NT2/D1 (cell line): ENCODE measurements at places on chromosomes 5 and 9.

DNA sequence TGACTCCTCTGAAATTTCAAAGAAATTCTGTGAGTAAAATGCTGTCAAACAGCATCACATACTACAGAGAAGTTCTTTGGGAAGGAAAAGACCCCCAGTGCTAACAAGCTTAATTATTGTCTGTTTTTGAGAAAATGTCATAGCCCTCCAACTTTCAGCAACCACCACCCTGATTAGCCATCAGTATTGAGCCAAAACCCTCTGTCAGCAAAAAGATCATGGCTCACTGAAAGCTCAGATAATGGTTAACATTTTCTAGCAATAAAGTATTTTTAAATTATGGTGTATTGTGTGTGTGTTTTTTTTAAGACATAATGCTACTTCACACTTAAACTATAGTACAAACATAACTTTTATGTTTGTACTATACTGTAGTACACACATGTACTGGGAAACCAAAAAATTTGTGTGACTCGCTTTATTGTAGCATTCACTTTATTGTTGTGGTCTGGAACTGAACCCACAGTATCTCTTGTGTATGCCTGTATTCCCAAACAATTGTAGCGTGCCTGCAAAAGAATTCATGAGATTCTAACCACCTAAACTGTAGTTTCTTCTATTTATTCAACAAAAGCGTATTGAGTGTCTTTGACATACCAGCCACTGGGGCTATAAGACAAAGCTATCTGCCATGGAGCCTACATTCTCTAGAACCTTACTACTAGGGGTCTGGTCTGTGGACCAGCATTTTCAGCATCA, 31.6 kb downstream of the TLE4 start:
- DNase-seq, result no peak

- DNase-seq, result no peak
These were observed 415.9 kb downstream of the ARHGEF28 start for GRCh38 chr5:74041913-74042312.

- DNase-seq, result no peak
These were observed 242.8 kb downstream of the RASEF start for GRCh38 chr9:82820186-82820585.

GRCh38 chr9:129398101-129398960, 220.3 kb upstream of the IER5L start:
- no peak for DNase-seq

- DNase-seq, result no peak
These were observed 14.8 kb upstream of the PLEKHG4B start for GRCh38 chr5:77170-77501.

DNA sequence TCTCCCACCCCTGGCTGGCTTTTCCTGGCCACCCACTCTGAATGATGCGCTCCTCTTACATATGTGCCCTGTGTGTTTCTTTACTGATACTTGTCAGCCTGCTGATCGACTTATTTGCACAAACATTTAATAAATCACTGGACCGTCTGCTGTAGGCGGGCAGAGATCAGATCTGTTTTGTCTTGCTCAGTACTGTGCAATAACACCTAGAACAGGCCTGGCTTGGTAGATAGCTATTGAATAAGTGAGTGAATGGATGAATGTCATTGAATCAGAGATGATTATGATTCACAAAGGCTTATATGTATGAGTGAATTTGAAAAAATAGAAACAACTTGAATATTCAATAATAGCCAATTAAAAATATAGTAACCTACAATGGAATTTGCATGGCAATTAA, 165.1 kb downstream of the RGS3 start:
- no peak for DNase-seq

DNA sequence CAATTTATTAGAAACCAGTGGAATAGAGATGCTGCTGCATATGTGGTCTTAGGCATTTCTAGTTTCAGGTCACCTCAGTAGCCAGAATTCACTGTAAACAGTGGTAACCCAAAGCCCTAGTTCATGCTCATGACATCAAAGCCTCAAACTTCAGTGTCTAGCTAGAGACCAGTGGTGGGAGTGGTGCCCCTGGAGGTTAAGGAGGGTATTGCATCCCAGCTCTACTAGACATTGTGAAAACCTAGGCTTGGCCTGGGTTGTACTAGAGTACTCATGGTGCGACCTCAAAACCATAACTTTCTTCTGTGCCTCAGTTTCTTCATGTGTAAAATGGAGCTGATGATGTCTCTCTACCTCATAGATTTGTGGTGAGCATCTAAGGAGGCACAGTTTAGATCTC, 18.8 kb downstream of the COL5A1 start:
- DNase-seq, result no peak

DNA sequence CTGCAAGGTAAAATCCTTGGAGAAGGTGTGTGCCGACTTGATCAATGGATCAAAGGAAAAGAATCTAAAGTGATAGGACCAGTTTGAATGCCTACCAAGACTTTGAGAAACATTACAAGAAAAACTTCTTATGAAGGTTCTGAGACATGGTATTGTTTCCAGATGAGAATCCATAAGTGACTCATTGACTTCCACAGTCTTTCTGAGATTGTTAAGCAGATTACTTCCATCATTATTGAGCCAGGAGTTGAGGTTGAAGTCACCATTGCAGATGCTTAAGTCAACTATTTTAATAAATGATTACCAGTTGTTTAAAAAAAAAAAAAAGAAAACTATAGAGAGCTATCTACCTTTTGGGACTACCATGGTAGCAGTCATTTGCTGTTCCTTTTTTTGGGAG, 7.0 kb downstream of the LNPEP start:
- DNase-seq, result no peak

DNA sequence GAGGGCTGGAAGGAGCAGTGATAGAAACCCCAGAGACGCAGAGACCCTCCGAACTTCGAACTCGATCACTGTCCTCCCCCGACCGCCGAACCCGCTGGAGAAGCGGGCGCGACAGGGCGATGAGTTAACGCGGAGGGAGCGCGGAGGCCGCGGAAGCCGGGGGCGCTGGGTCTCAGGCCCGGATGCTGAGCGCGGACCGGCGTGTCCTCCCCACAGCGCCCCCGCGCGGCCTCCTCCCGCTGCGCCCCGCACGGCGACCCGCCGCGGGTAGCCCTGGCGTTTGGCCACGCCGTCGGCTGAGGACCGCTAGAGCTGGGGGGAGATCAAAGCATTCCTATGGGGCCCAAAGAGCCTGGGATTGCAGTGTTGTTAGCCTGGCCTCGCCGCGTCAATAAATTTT, 7.7 kb upstream of the DMRT2 start:
- DNase-seq, result no peak

- no peak for DNase-seq
These were observed 70.7 kb upstream of the LPAR1 start for GRCh38 chr9:111108946-111109345.

DNA sequence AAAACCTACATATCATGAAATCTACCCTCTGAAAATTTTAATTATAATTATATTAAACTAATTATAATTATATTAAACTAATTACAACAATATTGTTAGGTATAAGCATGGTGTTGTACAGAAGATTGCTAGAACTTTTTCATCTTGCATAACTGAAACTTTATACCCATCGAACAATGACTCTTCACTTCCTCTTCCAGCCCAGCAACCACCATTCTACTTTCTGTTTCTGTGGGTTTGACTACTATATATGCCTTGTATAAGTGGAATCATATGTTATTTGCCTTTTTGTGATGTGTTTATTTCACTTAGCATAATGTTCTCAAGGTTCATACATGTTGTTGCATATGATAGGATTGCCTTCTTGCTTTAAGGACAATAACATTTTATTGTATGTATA, 274.2 kb upstream of the CCNH start:
- DNase-seq, result no peak

DNA sequence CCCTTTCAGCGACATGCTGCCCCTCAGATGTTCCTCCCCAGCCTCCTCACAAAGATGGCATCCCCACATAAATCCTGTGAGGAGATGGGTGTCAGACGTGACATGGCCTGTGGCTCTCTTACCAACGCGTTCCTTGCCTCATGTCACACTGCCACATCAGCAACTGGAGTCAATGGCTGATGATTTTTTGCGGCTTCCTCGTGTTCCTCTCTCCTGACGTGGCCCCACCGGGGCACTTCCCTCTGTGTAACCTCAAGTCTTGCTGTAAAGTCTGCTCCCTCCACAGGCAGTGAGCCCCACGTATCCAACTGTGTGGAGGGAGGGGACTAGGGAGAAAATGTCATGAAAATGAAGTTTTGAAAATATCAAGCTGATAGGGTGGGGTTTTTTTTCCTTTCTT, 53.2 kb upstream of the SHISAL2B start:
- no peak for DNase-seq

DNA sequence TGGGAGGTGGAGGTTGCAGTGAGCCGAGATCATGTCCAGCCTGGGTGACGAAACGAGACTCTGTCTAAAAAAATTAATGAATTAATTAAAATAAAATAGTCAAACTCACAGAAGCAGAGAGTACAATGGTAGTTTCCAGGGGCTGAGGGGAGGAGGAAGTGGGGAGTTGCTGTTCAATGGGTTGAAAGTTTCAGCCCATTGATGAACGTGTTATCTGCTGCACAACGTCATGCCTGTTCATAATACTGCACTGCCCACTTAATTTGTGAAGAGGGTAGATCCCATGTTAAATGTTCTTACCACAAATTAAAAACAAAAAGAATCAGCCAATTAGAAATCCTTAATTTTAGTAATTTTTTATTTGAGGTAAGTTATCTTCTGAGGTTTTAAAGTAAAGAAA, 16.4 kb upstream of the RUFY1 start:
- DNase-seq, result no peak
